Stimulated activated CD4-positive, alpha-beta T cell treated with anti-CD3 and anti-CD28 coated beads, TNF-alpha, amount 100 ng/mL, for 4 hours (primary cell): ENCODE measurements at places on chromosomes 1 and 21.

DNA sequence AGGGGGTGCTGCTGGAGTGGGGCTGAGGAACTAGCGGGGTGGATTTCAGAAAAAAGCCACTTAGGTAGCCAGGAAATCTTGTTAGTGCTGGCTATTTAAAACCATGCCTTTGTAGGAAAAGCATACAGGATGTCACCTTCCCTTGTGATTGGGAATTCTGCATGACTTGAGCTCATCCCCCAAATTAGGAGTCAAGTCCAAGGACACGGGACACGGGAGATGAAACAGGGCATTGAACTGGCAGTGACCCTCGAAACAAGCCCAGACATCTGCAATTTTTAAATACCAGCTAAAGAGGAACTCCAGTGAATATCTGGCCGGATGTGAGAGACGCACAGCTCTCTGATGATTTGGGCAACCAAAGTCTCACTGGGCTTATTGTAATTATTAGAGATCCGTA lies 32.8 kb downstream of the C2CD2 start:
- DNase-seq, result no peak

- DNase-seq, result no peak
Observed at GRCh38 chr21:35926003-35926740, 134.2 kb downstream of the SETD4 start.

DNA sequence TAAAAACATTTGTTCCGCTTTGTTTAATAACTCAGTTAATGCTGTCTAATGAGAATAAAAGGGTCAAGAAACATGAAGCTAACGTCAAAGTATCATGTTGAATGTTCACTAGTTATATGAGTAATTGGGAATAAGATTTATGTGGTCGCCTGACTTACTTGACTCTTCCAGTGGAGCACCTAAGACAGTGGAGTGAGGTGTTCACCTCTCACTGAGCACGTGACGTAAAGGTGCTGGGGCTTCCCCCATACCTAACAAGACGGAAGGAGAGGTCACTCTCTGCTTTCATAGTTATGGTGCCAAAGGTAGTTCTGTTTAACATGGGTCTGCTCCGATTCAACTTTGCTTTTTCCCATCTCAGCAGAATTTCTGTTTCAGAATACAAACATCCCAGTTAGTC lies 686 bp downstream of the KMO start:
- no peak for DNase-seq

DNA sequence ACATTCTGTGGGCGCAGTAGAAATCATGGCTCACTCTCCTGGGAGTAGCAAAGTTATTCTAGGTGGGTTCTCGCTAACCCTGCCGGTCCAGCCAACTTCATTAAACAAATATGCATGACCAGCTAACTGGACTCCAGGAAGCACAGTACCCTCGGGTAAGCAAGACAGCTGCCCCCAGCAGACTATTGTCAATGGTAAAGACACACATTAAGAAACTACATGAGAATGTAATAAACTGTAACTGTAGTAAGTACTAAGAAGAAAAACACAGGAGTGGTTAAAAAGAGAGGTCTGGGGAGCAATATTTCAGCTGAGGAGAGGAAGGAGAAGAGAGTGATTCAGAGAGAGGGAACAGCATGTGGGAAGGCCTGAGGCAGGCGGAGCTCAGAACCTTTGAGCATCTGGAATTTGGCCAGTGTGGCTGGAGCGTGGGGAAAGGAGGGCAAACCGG lies 7.4 kb downstream of the SLC2A5 start:
- no peak for DNase-seq

GRCh38 chr1:245999697-246000637 lies 507.1 kb downstream of the SMYD3 start:
- DNase-seq, result no peak

DNA sequence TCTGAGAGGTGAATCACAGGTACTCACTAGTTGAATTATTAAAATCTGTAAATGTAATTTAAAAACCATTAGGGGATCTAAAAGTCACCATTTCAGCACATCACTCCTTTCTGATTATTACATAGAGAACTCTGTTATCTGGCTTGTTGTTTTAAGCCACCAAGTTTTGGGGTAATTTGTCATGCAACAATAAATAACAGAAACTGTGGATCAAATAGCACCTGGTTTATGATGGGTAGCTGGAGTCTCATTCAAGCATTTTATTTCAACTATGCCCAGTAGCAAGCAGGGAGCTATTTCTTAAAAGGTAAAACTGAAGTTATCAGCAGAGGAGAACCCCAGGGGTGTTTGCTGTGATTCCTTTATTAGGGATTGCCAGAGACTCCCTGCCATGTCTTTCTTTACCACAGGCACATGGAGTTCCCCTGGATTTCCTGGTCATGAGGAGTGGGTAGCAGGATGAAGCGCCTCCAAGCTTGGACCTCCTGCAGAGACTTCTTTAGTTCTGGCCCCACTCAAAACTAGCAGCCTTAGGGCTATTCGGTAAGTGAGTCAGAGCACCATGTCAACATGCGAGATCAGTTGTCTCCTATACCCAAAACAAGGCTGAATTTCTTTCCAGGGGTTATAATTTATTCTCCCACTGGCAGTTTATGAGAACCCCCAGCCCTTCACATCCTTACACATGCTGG lies 179.2 kb downstream of the GIPC2 start:
- DNase-seq, result no peak

GRCh38 chr1:236163463-236164153 lies 21.3 kb downstream of the GPR137B start:
- no peak for DNase-seq

DNA sequence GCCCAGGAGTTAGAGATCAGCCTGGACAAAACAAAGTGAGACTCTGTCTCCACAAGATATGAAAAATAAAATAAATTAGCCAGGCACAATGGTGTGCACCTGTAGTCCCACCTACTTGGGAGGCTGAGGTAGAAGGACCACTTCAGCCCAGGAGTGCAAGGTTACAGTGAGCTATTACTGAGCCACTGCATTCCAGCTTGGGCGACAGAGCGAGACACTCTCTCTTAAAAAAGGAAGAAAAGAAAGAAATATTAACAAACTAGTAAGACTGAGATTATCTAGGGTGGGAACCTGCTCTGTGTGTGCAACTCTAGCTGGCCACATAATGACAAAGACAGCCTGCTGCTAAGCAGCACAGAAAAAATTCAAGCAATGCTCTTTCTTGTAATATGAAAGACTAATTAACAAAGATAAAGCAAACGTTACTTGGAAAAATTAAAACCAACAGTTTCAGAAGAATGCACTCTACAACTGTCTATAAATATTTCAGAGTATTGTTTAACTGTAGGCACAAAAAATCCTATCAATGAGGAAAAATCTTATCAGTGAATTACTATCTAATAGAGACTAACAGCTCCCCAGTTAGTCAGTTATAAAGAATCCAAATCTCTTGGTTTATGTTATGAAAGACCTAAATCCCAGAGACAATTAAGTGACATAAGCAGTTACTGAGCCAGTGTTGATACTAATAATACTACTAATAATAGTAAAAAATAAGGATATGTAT lies 74.5 kb downstream of the ENAH start:
- no peak for DNase-seq

DNA sequence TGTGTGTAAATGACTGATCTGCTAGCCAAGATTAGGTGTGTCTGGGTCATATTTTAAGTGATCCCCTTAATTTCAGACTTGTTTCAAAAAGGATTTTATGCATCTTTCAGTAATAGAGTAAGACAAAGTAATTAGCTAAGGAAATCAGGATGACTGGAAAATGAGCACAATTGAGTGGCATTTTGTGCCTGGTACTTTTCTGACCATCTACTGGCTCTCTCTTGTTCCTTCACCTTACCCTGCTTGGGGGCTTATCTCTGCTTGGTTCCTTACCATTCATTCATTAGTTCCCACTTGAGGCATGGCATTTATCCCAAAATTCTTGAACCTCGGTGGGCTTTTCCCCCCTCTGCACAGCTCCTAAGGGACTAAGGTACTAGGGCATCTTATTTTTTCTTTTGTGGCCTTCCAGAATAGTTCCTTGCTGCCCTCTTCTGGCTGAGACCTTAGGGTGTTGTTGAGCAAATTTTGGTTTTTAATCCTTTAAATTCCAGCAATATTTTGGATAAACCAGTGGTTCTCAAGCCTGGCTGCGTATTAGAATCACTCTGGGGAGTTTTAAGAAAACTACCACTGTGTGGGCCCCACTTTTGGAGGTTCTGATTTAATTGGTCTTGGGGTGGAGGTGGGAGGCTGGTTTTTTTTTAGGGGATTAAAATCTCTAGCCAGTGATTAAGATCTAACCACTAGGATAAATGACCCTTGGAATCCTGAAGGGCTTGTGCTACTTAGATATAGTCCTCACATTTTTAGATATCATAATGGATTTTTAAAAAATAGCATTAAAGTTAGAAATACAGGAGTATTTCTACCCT lies 50.8 kb downstream of the HS2ST1 start:
- no peak for DNase-seq
